ENCODE measurements at places on chromosomes 6 and 20. TPM values are rescaled to one million over a fixed set of nuclear protein-coding genes. Genes with fewer than 3 reads are reported as not detected.

DNA sequence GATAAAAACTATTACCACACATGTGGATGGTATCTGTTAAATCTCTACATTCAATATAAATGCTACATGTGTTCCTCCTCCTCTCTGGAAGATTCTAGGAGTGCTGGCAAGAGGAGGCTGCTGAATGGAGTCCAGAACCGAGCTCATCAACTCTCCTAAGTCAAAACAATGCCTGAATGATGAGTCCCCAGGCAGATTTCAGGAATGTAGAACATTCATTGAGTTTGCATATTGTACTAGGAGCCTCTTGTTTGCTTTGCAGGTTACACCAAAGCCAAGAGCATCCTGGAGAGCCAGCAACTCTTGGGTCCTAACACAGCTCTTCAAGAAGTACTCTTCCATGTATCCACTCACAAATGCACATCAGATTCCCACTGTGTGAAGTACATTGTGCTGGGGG is 117.6 kb upstream of the UST start:
- no peak for DNase-seq

Gene GPR63
- polyA plus RNA-seq: not detected

- DNase-seq: no peak
These were observed 60.4 kb downstream of the HAO1 start for GRCh38 chr20:7879883-7880282.

Gene GMEB2
- polyA plus RNA-seq: 9.1 TPM

Gene CLPSL2
- not detected for polyA plus RNA-seq

Gene RBPJL
- not detected for polyA plus RNA-seq

DNA sequence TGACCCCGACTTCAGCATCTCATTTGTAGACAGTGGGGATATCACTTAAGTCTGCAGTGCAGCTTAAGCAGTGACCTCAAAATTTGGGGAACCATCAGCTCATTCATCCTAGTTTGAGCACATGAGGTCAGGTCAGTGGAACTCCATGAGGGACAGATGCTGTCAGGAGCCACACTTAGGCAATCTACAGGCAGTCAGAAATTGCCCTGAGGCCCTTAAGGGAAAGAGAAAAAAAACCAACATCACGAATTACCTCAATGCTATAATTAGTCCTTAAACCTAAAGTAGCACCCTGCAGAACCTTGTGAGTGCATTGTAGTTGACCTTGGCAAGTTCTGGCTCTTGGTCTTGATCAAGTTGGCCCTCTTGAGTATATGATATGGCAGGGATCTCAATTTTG is 21.1 kb downstream of the TMEM74B start:
- no peak for DNase-seq

DNA sequence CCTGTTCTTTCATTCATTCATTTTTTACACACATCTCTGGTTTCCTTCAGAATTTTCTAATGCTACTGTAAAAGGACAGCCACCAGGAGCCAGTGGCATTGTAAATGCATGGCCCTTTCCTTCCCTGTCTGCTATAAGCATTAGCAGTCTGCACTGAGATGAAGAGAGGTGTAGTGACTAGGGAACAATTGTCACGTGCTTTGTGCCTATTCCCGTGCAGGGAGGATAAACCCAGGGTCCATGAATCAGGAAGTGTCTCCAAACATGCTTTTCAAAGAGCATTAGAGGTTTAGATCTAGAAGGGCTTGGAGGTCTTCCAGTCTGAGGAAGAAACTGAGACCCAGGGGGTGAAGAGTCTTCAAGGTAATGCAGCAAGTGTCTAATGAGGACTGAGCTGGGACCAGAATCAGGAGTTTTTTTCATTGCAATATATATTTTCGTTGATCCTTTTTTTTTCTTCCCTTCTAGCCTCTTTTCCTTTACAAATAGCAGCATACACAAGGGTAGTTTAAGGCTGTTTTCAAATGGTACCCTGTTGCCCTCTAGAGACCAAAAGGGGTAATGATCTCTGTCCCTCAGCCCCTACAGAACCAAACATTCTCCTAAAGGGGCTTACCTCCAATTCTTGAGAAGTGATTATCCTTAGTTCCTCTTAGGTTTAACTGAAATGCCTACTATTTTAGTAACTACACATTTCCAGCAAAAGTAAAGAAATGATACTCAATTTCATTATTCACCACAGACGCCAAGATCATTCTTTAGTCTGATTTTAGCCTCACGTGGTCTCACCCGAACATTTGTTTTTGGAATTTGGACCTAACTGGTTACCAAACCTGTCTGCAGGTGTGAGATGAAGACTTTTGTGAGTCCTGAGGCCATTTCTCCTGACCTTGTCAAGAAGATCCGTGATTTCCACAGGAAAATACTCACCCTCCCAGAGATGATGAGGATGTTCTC is 6.6 kb downstream of the TRIM15 start:
- peak; percentile 21 for DNase-seq

DNA sequence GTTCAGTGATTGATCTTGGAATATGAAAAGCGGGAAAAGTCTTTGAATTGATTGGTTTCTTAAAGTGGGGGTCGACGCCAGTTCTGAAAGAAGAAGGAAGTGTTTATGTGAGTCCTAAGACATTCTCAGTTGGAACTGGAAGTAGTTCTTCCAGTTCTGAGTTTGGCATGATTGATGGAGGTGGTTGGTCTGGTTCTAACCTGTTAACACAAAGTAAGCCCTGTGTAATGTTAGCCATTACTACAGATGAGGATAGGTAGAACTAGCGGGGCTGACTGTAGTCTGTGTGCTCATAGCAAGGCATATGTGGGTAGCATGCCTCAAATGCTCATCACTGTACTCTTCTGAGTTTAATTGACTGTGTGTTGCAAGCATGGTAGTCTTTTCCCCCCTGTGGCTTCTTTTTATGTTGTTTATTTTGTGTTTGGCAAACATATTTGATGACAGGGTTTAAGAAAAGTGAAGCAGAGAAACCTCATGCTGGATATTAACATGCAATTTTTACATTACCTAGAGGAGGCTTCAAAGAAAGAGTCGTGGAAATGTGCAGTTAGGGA is 24.9 kb downstream of the CITED2 start:
- no peak for DNase-seq

DNA sequence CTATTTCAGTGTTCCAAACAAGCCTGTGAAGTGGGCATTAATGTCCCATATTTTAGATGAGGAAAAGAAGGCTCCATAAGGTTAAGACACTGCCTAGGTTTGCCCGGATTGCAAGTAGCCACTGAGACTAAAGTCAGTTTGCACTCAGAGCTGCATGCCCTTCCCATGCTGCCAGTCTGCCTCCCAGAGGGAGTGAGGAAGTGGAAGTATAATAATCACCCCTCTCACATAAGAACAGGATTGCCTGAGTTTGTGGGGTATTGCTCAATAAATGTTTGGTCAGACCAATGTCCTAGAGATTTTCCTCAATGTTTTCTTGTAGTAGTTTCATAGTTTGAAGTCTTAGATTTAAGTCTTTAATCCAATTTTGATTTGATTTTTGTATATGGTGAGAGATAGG is 43.9 kb upstream of the CLIC5 start:
- no peak for DNase-seq

- DNase-seq: no peak
These were observed 33.2 kb upstream of the PLEKHG1 start for GRCh38 chr6:150566486-150566885.

Gene TMEM244
- polyA plus RNA-seq: not detected

Gene EPHA7
- not detected for polyA plus RNA-seq

- no peak for DNase-seq
These were observed 841.6 kb upstream of the GJE1 start for GRCh38 chr6:141290941-141291721.
